Midbrain (tissue), 1 donor: ENCODE measurements at places on chromosomes 4 and X.

GRCh38 chr4:10173037-10173753 is 56.6 kb upstream of the WDR1 start:
- DNase-seq: no peak

GRCh38 chr4:20273793-20274192 is 22.1 kb downstream of the SLIT2 start:
- DNase-seq: no peak

- DNase-seq: no peak
Observed at GRCh38 chr4:89800012-89800516, 36.9 kb downstream of the SNCA start.

- no peak for DNase-seq
Observed at GRCh38 chr4:173418639-173419038, 19.7 kb upstream of the SCRG1 start.

- no peak for DNase-seq
Observed at GRCh38 chrX:110992611-110993010, 103.4 kb upstream of the PAK3 start.

GRCh38 chr4:46249516-46249915 is 125.7 kb upstream of the GABRG1 start:
- no peak for DNase-seq

- DNase-seq: no peak
Observed at GRCh38 chr4:60588556-60588955, 611.6 kb upstream of the ADGRL3 start.

GRCh38 chr4:34733185-34733941 is 1511.0 kb downstream of the ARAP2 start:
- DNase-seq: no peak

GRCh38 chr4:69576251-69576877 is 63.1 kb downstream of the UGT2A2 start:
- DNase-seq: no peak

- peak; percentile 93 for DNase-seq
Observed at GRCh38 chr4:183504930-183505610, at the start of gene ING2. TSS of gene ING2 (plus strand) at chr4:183505058. CDS start at chr4:183505196, 138 bp downstream.

GRCh38 chr4:92969650-92970379 is 666.0 kb downstream of the GRID2 start:
- DNase-seq: no peak

- no peak for DNase-seq
Observed at GRCh38 chr4:158280856-158281255, 70.6 kb downstream of the TMEM144 start.

- DNase-seq: no peak
Observed at GRCh38 chrX:16804923-16805464, 18.7 kb downstream of the TXLNG start.

- no peak for DNase-seq
Observed at GRCh38 chrX:120463241-120463640, 5.9 kb downstream of the LAMP2 start.
